ENCODE measurements at places on chromosomes 2 and 18.

GRCh38 chr2:75524276-75524911 is 36.3 kb downstream of the EVA1A start:
- no peak for DNase-seq

DNA sequence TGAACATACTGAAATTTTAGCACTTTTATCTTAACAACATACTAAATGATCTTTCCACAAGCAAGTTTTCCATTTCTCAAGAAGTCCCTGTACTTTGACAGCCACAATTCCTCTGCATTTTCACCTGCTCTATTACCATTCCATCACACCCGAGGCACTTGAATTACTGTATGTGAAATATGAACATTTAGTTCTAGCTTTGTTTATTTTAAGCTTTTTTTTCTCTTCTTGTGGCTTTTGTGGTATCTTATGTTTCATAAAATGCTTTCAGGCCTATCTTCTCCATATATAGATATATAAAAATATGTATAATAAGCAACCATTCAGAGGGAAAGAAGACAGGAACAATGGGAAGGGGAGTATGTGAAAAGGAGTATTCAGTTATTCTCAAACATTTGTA is 693.9 kb downstream of the SATB2 start:
- DNase-seq, result no peak

- DNase-seq, result no peak
Measured at GRCh38 chr18:3598581-3598980, 148.6 kb downstream of the TGIF1 start.

- no peak for DNase-seq
Measured at GRCh38 chr2:27186613-27187345, 25.1 kb upstream of the ATRAID start.

DNA sequence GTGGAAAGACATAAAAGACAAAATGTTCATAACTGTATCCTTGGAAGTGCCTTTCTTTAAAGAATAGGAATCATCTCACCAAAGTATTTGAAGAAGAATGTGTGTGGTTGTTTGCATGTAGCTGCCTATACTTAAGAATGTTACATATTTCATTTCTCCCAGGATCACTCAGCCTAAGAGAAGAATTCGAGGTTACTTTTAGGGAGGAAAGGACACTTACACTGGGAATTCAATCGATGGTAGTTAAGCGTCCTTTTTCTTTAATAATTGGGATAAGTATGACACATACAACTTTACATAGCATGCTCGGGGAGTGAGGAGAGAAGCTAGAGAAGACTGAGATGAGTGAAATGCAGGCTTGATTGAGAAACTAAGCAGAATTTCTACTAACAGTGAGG is 22.0 kb upstream of the CYP1B1 start:
- DNase-seq, result no peak

DNA sequence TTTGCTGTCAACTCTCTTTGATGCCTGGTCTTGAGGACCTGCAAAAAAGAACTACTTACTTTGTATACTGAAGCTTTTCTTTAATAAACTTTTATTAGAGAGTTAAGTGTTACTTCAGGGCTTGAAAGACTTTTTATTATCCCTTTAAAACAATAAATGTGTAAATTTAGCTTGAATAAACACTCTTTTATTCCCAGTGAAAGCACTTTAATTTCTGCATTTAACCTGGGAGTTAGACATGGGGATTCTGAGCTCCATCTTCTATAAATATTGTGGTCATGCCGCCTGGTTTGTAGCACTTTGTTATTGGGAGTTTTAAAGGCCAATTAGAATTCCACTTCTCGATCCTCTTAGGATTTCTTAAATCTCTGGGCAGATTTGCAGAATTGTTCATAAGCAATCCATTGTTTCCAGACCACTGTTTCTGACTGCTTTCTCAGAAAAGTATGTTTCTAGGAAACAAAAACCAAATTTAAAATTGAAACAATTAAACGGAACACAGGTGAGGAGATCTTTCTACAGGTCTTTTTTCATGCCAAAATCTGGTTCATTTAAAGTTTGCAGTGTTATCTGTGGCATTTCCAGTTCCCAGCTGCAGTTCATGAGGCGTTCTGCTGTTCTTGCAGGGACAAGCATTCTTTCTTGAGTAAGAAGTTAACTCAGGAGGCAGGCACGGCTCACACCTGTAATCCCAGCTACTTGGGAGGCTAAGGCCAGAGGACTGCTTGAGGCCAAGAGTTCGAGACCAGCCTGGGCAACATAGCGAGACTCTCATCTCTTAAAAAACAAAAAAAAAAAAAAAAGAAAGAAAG is 18.1 kb upstream of the E2F6 start:
- no peak for DNase-seq

DNA sequence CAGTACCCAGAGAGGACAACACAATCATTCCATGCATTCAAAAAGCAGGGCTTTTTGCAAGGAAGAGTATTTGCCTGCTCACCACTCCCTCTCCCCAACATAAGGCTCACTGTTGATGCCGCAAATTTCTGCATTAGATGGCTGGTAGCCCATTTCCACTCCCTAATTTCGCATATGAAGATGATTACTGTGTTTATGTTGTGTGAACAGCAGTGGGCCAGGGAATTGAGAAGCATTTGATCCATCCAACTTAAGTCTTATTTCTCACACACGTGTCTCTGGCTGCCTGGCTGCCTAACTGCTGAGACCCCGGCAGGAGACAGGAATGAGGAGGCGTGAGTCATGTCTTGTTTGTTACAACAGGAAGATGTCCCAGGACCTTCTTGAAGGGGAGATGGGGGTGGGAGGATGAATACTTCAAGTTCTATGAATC is 294.1 kb downstream of the ALK start:
- DNase-seq, result no peak

- no peak for DNase-seq
Measured at GRCh38 chr2:186064507-186064906, 325.9 kb downstream of the FSIP2 start.

- no peak for DNase-seq
Measured at GRCh38 chr2:55556809-55557208, 37.3 kb downstream of the CFAP36 start.

GRCh38 chr2:218319813-218320365 is 27.6 kb upstream of the TMBIM1 start:
- no peak for DNase-seq

DNA sequence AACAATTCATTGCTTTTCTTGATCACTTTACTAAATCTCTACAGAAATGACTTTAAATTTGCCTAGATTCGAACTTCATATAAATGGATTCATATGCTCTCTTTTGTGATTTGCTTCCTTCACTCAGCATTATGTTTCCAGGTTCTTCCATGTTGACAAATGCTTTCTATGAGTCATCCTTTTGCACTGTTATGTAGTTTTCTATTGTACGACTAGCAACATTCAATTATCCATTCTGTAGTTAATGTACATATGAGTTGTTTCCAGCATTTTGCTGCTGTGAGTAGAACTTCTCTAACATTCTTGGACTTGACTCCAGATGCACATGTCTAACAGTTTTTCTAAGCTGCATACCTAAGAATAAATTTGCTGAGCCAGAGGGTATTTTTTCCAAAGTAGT is 66.5 kb upstream of the NEUROD1 start:
- DNase-seq, result no peak

- no peak for DNase-seq
Measured at GRCh38 chr18:79510046-79510685, 114.4 kb downstream of the NFATC1 start.

GRCh38 chr2:46146866-46147502 is 150.2 kb upstream of the EPAS1 start:
- DNase-seq, result no peak

- DNase-seq, result no peak
Measured at GRCh38 chr2:62817995-62818713, 112.6 kb downstream of the EHBP1 start.

DNA sequence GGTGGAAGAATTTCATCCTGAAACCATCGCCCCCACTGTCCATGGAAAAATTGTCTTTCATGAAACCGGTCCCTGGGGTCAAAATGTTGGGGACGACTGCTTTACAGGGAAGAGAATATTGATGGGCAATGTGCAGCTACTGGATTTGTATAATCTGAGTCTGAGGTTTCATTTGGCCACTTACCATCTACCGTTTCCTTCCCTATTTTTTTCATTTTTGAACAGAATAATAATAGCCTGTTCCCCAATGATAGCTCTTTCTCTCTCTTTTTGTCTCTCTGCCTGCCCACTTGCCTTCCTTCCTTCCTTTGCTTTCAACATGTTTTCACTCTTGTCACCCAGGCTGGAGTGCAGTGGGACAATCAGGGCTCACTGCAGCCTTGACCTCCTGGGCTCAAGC is 78.3 kb upstream of the TLK1 start:
- DNase-seq, result no peak

DNA sequence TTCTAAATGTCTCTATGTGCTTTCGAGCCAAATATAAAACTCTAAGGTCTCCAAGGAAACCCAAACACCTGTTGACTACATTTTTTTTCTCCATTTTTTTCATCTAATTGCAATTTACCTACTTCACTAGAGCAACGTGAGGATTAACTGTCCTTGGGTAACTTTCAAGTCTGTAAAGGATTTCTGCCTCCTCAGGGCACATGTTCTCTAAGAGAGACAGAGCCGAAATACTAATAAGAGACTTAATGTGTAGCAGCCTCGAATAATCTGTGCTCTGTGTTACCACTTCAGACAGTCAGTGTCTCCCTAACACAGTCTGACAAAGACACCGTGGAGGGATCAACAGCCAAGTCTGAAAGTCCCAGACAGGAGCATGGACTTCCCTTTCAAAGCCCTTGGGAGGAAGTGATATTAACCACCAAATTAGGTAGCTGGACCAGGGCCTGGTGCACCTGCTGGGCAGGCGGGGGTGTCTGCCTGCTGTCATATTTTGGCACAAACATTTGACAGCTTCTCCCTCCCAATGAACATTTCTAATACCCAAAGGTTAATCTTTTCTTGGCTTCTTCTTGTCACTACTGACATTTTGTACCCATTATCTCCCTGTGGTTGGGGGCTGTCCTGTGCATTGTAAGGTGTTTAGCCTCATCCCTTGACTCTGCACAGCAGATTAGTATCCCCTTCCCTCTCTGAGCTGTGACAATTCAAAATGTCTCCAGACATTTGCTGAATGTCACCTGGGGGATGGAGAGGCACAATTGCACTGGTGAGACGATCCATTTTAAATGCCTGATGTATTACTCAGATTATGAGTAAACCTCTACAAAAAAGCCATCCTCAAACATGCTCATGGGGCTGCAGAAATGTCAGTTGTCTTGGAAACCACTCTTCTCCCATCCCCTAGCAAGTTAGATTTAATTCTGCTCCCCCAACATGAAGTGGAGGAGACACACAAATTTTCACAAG is 45.7 kb upstream of the LYPD1 start:
- no peak for DNase-seq

GRCh38 chr2:29079887-29080286 is 5.6 kb upstream of the PCARE start:
- DNase-seq, result no peak

DNA sequence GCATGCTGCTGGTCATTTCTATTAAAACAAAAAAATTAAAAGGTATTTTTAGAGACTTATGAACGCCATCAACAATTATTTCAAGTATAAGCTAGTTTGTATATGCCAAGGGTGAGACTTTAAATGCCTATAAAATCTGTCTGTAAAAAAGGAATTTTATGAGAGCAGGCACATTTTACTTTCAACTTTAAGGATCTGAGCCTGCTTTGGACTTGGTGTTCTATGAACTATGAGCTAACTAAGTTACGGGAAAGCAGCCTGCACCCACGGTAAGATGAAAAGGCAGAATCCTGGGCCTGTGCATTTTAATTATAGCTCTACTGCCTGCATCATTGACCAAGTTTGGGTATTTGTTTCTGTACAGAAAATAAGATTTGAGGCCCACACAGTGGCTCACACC is 95.4 kb downstream of the PLEKHM3 start:
- DNase-seq, result no peak

DNA sequence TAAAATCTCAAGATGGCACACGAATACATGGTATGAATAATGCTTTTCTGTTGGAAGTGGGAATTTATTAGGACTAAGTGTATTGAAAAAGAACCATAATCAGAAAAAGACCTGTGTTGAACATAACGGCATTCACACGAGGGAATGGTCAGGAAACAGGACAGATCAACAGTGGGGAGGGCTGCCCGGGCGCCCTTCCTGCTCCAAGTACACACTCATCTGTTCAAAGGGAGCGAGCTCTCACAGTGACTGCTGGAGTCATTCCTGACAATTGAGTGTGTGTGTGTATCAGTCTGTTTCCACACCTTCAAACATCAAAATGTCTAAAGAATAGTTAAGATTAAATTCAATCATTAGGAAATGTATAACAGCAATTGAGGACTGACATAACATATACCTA is 167.2 kb downstream of the HDAC4 start:
- DNase-seq, result no peak

GRCh38 chr2:131567891-131568290 is 40.2 kb downstream of the CCDC74A start:
- DNase-seq, result no peak

DNA sequence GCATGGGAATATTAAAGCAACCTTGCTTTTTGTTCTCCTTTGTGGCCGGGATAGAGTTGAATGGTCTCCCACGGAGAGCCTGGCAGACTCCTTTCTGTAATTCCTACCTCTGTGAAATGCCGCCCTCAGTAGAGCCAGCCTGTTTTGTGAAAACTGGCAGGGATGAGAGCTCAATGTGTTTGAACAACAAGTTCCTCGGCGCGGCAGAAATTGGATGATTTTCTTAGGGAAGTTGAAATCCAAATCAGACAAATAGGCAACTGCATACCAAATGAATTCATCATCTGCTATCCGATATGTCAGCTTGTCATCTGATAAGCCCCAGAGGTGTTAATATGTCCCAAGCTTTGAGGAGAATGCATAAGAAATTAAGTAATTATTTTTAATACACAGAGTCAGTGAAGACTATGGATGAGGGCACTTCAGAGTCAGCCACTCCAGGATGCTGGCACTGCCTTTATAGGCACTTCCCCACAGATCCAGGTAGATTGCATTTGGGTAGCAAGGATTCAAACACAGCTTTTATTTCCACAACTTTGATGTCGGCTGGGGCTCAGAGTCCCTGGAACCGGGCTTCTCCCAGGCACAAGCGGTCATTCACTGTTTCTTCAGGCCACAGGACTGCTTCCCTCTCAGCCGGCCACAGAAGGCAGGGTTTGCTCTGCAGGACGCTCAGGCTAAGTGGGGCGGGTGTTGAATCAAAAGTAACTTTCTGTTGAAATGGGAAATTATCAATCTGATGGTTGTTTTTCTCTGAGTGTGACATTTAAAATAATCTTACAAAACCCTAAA is 82.8 kb upstream of the REV1 start:
- DNase-seq, result no peak

DNA sequence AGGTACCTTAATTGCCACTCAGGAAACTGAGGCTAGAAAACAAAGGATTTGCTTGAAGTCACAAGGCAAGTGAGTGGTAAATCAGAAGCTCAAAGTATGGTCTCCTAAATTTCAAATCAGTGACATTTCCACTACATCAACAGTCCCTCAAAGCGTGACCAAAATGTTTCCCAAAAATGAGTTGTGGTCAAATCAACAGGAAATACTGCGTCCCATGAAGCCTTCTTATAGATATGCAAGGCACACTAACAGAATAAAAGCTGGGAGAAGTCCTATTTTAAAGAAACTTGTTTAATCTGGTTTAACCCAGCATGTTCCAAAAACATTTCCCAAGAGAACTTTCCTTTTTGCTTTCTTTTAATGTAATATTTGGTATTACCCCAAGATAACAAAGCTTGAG is 249.4 kb downstream of the EXOC6B start:
- DNase-seq, result no peak

GRCh38 chr2:237962432-237963084 is 4.3 kb upstream of the UBE2F start:
- no peak for DNase-seq

GRCh38 chr2:176139661-176140512 is 10.4 kb downstream of the HOXD8 start:
- no peak for DNase-seq

All from Right ventricle myocardium inferior (tissue), 1 donor.